ENCODE measurements at places on chromosomes 2 and 18.

DNA sequence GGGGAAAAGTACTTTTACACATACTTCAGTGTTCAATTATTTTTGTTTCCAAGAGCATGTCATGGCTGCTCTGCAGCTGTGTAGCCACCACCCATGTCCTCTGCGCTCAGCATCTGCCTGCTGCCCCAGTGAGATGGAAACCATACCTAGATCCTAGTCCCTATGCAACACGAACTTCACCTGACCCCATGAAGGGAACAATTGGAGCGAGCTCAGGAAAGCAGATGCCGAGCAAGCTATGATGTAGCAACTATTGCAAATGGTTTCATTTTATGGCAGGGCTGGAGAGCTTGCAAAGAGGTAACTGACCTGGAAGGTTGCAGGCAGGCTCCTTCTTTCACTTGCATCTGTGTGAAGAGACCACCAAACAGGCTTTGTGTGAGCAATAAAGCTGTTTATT, 1.3 kb upstream of the CCDC141 start:
- peak; percentile 0 for DNase-seq

- no peak for DNase-seq
Observed at GRCh38 chr2:221761260-221761659, 189.2 kb upstream of the EPHA4 start.

- DNase-seq: peak; percentile 47
Observed at GRCh38 chr2:154623819-154624218, 74.7 kb upstream of the KCNJ3 start.

DNA sequence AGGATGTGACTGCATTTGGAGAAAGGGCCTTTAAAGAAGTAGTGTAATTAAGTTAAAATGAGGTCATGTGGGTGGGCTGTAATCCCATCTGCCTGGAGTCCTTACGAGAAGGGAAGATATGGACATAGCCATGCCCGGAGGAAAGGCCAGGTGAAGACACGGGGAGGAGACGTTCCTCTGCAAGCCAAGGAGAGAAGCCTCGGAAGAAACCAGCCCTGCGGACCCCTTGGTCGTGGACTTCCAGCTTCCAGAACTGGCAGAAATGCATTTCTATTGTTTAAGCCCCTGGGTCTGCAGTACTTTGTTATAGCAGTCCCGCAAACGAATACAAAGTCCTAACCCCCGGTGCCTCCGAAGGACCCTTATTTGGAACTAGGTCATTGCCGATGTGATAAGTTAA, 87.6 kb upstream of the TAF1B start:
- no peak for DNase-seq

All from fibroblast of skin of right quadriceps (primary cell).